ENCODE measurements at places on chromosomes 2 and 18.
A peak's percentile ranks its signal among the peaks of the same experiment; 100 is the strongest.

- H3K4me1 ChIP-seq = no peaks in the 10 kb centered on the region
- no peak overlapping the region for H3K27ac ChIP-seq
- no peak overlapping the region for H3K4me3 ChIP-seq
- no peaks in the 10 kb centered on the region for H3K36me3 ChIP-seq
Observed at GRCh38 chr2:23381084-23381483, 3.9 kb upstream of the KLHL29 start.

- H3K4me3 ChIP-seq = no peak overlapping the region
- H3K36me3 ChIP-seq = no peaks in the 10 kb centered on the region
- no peaks in the 10 kb centered on the region for H3K4me1 ChIP-seq
- H3K27me3 ChIP-seq = no peaks in the 10 kb centered on the region
- no peak overlapping the region for H3K27ac ChIP-seq
Observed at GRCh38 chr2:120109186-120110061, 96.5 kb downstream of the EPB41L5 start.

DNA sequence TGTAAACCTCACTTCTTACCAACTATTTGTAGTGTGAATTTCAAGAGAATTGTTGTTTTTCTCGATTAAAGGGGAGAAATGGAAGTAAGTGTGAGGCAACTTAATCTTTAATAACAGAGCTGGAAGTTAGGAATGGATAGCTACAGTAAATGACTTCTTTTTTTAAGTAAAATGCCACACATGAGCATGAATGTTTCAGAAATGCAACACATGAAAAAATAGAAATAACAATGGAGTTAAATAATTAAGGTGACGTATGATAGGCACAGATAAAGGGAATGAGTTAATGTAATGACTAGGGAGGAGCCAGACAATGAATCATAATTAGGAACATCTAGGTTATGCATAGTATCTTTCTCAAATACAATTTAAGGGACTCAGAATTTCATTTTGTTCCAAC, 3.4 kb downstream of the REL start:
- DNase-seq = no peak
- H3K27me3 ChIP-seq = no peaks in the 10 kb centered on the region
- H3K4me1 ChIP-seq = no peaks in the 10 kb centered on the region
- H3K27ac ChIP-seq = no peak overlapping the region
- no peaks in the 10 kb centered on the region for H3K36me3 ChIP-seq

- no peak overlapping the region for H3K27ac ChIP-seq
- no peaks in the 10 kb centered on the region for H3K36me3 ChIP-seq
- H3K4me3 ChIP-seq = no peak overlapping the region
- DNase-seq = peak; percentile 61
- H3K27me3 ChIP-seq = no peaks in the 10 kb centered on the region
- no peaks in the 10 kb centered on the region for H3K4me1 ChIP-seq
Observed at GRCh38 chr18:55405893-55406406, 182.0 kb downstream of the TCF4 start.

GRCh38 chr2:236321415-236321814, 57.2 kb upstream of the ASB18 start:
- DNase-seq = no peak
- H3K27ac ChIP-seq = no peak overlapping the region
- no peak overlapping the region for H3K4me3 ChIP-seq
- H3K36me3 ChIP-seq = no peaks in the 10 kb centered on the region

DNA sequence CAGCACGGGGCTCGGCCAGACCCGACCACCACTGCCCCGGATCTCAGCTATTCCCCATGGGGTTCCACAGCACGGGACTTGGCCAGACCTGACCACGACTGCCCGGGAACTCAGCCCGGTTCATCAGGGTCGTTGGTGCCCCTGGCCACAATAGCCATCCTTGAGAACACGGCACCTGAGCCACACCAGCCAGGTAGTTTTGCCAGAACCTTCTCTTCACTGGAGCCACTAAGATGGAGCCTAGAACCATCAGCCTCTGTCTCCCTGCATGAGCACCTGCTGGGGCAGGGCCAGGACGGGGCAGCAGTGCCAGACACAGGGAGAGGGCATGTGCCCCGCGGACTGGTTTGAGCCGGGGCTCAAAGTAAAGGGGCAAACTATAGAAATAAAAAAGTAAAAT, 11.4 kb upstream of the KCNG2 start:
- peaks cover 26% of the 10 kb centered on the region for H3K27me3 ChIP-seq
- no peak for DNase-seq
- H3K4me1 ChIP-seq = peaks cover 7% of the 10 kb centered on the region
- H3K27ac ChIP-seq = no peak overlapping the region
- no peak overlapping the region for H3K4me3 ChIP-seq

- peak; percentile 7 for DNase-seq
- H3K36me3 ChIP-seq = no peaks in the 10 kb centered on the region
- no peak overlapping the region for H3K4me3 ChIP-seq
- H3K4me1 ChIP-seq = no peaks in the 10 kb centered on the region
Observed at GRCh38 chr18:26003356-26003755, 87.1 kb downstream of the SS18 start.

- H3K27me3 ChIP-seq = no peaks in the 10 kb centered on the region
- DNase-seq = no peak
- H3K36me3 ChIP-seq = no peaks in the 10 kb centered on the region
- H3K4me1 ChIP-seq = no peaks in the 10 kb centered on the region
Observed at GRCh38 chr2:198052741-198053140, 248.3 kb downstream of the PLCL1 start.

DNA sequence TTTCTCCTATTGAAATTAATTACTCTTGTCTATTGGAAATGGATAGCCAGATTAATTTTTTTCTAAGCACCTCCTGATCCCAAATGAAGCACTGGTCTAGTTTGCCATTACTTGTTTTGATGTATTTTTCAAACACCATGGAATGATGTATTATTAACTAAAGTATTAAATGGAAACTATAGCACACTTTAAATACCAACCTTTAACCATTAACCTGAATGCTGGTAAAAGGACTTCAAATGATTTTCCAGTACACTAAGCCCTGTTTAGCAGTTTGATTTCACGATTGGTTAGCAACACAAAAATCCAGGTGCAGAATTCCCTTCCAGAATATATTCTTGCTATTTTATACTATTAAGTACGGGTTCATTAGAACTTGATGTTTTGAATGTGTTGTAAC, 37.3 kb downstream of the COL4A3 start:
- H3K4me1 ChIP-seq = no peaks in the 10 kb centered on the region
- no peak overlapping the region for H3K27ac ChIP-seq
- H3K27me3 ChIP-seq = no peaks in the 10 kb centered on the region
- DNase-seq = no peak
- no peaks in the 10 kb centered on the region for H3K36me3 ChIP-seq

DNA sequence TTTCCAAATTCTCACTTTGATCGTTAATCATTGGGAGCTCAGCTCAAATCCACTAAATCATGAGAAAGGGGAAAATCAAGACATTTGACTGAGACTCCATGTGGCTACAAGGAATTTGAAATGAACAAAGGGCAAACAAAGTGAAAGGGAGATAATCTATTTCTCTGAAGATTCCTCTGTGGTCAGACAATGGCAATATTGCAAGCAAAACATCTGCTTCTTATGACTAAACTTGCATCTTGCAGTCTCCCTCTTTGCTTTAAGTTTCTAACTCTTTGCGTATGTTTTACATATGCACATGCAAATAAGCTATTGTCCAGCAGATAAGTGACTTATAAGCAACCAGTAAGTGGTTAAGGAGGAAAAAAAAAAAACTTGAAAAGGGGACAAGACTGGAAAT, 299.1 kb upstream of the NXPH2 start:
- no peak overlapping the region for H3K27ac ChIP-seq
- DNase-seq = no peak
- H3K36me3 ChIP-seq = no peaks in the 10 kb centered on the region
- H3K4me1 ChIP-seq = no peaks in the 10 kb centered on the region
- no peak overlapping the region for H3K4me3 ChIP-seq

DNA sequence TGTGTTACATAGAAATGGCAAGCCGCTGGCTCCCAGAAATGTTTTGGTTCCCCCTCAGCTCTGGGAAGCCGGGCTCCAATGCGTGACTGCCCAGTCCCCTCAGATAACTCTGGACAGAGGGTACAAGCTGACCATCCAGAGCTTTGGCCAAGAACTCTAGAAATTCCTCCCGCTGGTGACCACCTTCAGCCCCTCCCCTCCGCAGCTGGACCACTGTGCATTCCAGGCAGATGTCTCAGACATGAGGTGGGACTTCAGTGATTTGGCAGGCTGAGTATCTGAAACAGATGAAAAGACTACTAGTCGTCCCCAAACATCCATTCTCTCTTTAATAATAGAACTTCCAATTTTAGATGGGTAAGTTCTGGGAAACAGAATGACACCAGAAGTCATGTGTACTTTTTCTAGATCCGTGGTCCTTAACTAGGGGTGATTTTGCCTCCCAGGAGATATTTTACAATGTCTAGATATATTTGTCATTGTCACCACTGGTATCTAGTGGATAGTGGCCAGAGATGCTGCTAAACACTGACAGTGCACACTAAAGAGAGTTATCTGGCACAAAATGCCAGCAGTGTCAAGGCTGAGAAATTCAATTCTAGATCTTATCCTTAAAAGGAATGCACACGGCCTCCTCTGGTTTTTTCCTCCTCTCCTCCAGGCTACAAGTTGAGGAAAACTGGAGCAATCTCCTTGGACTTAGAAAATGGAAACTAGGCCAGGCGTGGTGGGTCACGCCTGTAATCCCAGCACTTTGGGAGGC, 294.3 kb downstream of the SRBD1 start:
- DNase-seq = no peak
- no peaks in the 10 kb centered on the region for H3K4me1 ChIP-seq
- no peaks in the 10 kb centered on the region for H3K36me3 ChIP-seq
- no peak overlapping the region for H3K4me3 ChIP-seq

- H3K27ac ChIP-seq = peak overlapping the region; percentile 85
- H3K4me3 ChIP-seq = no peak overlapping the region
- DNase-seq = peak; percentile 93
- peaks cover 8% of the 10 kb centered on the region for H3K4me1 ChIP-seq
- no peaks in the 10 kb centered on the region for H3K36me3 ChIP-seq
Observed at GRCh38 chr2:28716265-28716865, 35.3 kb upstream of the PPP1CB start.

GRCh38 chr18:48060346-48060745, 129.9 kb upstream of the SMAD2 start:
- H3K27ac ChIP-seq = peak overlapping the region; percentile 16
- DNase-seq = no peak
- H3K4me3 ChIP-seq = no peak overlapping the region

DNA sequence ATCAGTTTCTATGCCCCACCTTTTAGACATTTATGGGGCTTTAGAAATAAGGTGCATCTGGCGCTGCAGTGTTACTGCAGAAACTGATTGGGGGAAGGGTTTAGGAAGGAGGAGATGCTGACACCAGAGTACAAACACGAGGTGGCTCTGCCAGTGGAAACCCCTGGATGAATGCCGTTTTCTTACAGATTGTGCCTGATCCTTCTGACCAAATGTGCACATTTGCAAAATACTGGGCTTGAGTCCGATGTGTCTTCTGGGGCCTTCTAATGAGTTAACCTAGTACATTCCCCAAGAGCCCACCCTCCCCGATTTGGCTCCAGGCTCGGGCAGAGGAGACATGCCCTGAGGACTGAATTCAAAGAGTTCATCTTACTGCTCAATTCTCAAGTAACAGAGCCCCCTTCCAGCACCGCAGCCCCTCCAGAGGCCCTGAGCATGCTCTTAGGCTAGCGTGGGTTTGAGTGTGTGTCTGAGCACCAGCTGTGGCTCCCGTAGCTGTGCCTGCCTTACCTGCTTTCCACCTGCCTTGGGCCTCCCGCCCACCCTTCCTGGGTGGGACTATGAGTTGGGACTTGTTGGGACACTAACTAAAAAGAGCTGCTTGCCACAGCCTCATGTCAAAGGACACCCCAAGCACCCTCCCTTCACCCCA, 116.7 kb upstream of the COPS8 start:
- no peak for DNase-seq
- no peak overlapping the region for H3K4me3 ChIP-seq
- H3K36me3 ChIP-seq = no peaks in the 10 kb centered on the region
- no peak overlapping the region for H3K27ac ChIP-seq
- H3K4me1 ChIP-seq = no peaks in the 10 kb centered on the region
- H3K27me3 ChIP-seq = no peaks in the 10 kb centered on the region

- H3K4me3 ChIP-seq = no peak overlapping the region
- no peak for DNase-seq
- no peaks in the 10 kb centered on the region for H3K4me1 ChIP-seq
- H3K27ac ChIP-seq = no peak overlapping the region
Observed at GRCh38 chr2:134272806-134273205, 18.9 kb downstream of the MGAT5 start.
